NCI-H2081 (cell line): ENCODE measurements at places on chromosomes 13 and 19.
A peak's percentile ranks its signal among the peaks of the same experiment; 100 is the strongest.

DNA sequence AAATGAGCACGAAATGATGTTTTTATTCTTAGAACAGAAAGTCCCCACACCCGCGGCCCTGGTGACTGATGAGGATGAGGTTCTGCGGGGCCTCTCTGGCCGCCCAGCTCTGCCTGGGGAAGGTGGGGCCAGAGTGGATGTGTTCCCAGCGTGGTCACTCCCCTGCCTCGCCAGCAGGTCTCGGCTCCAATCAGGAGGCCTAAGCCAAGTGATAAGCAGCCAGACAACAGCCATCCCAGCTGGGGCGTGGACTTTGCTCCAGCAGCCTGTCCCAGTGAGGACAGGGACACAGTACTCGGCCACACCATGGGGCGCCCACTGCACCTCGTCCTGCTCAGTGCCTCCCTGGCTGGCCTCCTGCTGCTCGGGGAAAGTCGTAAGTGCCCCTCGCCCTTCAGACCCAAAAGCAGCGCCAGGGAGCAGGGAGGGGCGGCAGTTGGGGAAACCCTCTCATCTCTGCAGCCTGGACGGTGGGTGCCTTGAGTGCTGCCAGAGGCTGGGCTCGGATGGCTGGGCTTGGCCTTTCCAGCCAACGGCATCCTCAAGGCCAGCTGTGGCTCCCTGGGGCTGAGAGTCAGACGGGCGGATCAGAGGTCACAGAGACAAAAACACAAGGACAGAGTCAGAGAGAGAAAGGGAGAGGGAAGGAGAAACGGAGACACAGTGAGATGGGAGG is at the start of gene F10:
TSS of gene F10 (plus strand) at position 250 of the 676 bp plus-strand sequence. CDS start at position 307, 57 bp downstream.
- no peak for DNase-seq

- DNase-seq: peak; percentile 64
Observed at GRCh38 chr13:23915308-23915707, 18.0 kb upstream of the C1QTNF9B start.

DNA sequence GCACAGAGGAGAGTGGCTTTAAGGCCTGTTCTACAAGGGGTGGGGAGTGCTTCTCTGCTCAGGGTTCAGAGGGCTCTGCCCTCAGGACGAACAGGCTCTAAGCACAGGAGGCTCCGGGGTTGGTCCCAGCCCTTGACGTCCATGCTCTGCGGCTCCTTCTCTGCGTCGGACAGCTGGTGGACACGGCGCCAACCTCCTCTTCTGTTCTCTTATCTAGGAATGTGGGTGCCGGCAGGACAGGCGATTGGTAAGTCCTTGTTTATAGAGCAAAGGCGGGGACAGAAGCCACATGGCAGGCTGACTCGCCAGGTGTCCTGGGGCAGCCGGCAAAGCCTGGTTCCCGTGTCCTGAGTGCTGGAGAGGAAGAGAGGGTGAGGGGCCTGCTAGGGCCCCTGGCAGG is 8.4 kb upstream of the RPS15 start:
- no peak for DNase-seq

GRCh38 chr19:44613295-44614178 is at the start of gene IGSF23:
Gene IGSF23, plus strand, starts transcription at chr19:44613563. Its CDS starts 83 bp downstream, at chr19:44613646.
- DNase-seq: no peak

GRCh38 chr13:48873081-48873480 is 102.6 kb upstream of the FNDC3A start:
- no peak for DNase-seq

DNA sequence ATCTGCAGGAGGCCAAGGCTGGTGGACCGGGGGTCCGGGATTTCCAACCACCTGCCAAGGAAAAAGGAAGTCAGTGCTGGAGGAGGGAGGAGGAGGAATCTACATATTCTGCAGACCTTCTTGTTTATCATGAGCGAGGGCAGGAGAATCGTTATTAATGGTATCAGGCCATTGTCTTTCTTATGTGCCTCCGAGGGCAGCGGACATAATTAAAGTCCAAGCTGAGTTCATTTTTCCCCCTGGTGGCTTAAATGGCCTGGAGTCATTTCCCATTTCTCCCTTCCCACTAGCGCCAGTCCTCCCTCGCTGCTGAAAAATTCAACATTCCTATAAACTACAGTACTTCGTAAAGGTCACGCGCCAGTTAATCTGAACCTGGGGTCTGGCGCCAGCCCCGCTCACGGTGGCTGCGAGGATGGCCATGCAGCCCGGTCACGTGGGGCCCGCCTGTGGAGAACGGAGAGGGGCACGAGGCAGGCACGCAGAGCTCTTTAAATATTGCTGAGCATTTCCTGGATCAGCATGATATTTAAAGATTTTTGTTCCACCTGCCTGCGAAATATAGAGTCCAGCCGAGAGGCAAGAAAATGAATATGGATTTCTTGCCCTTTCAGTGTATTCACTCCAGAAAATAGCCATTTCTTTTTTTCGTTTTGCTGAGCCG is 85.2 kb upstream of the PCDH8 start:
- DNase-seq: no peak

DNA sequence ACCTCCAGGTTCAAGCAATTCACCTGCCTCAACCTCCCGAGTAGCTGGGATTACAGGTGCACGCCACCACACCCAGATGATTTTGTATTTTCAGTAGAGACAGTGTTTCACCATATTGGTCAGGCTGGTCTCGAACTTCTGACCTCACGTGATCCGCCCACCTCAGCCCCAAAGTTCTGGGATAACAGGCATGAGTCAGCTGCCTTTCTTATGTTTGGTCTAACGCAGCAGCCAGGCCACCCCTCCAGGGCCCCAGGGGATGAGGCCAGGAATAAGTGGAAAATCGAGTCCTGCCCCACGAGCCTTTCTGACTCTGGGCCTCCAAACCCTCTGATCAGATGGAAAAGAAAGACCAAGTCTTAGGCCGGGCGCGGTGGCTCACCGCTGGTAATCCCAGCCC is 44.5 kb downstream of the CERS4 start:
- no peak for DNase-seq

- no peak for DNase-seq
Observed at GRCh38 chr19:4598712-4599111, 39.2 kb upstream of the SEMA6B start.

GRCh38 chr19:18746401-18747325 is 44.4 kb downstream of the COMP start:
- no peak for DNase-seq

GRCh38 chr13:103302676-103303075 is 236.5 kb upstream of the SLC10A2 start:
- no peak for DNase-seq

DNA sequence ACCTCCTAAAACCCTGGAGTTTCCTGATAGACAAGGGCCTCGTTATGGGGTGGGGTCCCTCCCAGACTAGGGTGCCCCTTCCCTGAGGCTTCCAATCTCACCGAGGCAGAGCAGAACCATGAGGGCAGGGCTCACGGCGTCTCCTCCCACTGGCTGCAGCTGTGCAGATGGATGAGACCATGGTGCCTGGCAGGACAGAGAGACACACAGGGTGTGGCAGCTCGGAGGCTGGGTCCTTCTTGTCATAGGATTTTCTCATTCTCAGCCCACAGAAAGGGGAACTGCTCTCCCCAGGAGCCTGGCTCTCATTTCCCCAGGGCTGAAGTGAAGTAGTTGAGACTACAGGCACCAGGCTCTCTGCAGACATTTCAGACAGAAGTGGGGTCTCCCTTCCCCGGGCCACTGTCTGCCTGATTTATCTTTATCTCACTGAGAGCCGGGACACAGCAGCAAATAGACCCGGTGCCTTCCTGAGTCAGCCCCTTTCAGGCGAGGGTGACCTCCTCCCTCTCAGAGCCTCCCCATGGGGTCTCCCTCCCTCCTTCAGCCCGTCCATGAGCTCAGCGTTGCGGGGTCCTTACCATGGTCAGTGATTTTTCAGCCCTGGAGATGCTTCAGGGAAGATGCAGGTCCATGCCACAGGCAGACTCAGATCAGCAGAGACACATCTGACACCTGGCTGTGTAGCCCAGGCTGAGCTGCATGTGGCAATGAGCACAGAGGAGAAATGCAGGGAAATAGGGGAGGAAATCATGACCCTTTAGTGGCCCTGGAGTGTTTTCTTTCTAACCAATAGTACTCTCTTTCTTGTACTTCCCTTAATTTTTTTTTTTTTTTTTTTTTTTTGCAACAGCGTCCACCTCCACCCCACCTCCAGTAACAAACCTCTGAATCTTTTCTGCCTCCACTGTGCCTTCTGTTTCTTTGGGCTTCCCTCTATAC is at the start of gene LILRA5:
TSS of gene LILRA5 (minus strand) at position 731 of the 942 bp plus-strand sequence. CDS start at position 584, 147 bp downstream.
- no peak for DNase-seq

GRCh38 chr13:85853161-85853894 is 54.1 kb upstream of the SLITRK6 start:
- DNase-seq: no peak

- DNase-seq: no peak
Observed at GRCh38 chr19:31254611-31255010, 94.6 kb downstream of the TSHZ3 start.

DNA sequence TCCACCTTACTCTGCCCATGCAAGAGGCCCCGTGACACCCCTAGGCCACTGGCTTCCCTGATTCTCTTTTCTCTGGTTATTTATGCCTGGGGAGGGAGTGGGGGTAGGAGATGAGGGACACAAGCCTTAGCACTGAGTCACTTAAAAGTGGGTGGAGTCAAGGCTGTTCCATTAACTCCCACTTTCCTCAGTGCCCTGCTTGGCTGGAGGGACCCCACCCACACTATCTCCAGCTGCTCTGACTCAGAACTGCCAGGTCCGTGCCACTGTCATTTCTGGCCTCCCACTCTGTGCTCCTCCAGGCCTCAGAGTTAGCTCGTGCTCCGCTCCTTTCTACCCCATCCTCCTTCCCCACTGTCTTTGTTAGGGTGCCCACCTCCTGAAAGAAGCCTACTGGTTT is 113.4 kb upstream of the UQCRFS1 start:
- DNase-seq: no peak

- no peak for DNase-seq
Observed at GRCh38 chr13:78133511-78133910, 214.9 kb upstream of the EDNRB start.

DNA sequence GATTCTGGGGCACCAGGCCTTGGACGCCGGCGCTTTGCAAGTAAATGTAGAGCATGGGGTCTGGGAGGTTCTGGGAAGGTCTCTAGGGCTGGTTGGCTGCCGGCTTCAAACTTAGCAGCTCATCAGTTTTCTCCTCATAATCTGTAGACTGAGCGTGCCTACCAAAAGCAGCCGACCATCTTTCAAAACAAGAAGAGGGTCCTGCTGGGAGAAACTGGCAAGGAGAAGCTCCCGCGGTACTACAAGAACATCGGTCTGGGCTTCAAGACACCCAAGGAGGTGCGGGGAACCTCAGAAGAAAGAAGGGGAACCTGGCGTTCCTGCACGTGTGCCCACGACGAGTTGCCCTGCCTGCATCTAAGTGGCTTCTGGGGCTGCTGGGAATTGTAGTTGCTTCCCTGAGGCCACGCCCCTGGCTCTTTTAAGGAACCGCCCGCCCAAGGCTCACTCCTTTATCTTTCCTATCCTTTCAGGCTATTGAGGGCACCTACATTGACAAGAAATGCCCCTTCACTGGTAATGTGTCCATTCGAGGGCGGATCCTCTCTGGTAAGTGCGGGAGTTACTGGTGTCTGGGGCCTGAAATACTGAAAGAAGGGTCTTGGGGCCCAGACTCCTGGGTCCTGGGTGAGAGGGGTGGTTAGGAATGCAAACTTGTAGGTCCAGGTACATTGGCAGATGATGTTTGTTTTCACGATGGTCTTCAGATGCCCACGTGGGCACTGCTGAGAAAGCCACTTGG is 984 bp downstream of the RPS11 start:
- peak; percentile 50 for DNase-seq

DNA sequence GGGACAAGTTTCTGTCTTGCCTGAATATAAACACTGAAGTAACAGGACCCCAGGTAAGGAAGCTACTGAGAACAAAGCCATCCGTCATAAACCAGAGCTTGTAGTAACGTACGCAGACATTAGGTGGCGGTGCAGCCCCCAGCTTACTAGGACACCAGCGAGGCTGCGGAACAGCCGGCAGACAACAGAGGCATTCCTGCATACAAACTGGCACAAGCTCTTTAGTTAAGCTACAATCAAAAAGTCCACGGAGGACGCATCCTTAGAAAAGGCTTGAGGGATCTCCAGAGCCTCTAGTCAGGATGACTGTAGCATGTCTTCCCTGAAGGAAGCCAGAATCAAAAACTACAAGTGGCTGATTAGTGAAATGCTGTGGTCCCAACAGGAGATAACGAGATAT is 26.2 kb downstream of the ZNF160 start:
- no peak for DNase-seq

GRCh38 chr13:85976242-85976641 is 177.0 kb upstream of the SLITRK6 start:
- no peak for DNase-seq

- peak; percentile 42 for DNase-seq
Observed at GRCh38 chr19:3404324-3405260, 38.2 kb downstream of the NFIC start.

DNA sequence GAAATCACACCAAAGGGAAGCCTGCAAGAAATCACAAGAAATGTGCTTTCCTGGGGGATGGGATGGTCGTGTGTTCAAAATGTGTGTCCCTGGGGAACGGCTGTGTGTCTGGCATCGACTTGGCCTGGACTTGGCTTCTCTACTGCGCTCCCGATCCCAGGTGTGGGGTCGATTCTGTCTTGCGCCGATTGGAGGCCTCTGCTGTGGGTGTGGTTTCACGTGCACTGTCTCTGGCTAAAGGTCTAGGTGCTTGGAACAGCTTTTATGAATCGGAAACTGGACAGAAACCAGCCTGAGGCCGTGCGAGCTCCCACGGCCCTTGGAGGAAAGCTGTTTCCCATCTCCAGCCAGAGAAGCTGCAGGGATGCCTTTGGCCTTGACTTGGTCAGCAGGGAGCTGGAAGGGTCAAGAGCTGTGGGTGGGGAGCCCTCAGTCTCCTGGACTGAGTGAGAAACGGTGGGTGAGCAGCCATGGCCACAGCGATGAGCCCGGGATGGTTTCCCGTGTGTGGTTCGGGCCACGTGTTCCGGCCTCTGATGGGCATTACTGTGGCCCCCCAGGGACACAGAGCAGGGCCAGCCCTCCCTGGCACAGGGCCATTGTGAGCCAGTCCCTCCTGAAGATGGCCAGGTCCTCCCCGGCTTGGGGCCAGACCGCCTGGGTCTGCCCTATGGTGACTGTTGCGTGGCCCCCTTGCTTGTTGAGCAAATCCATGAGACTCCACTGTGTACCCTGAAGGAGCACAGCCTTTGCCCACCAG is 29.7 kb downstream of the MCF2L start:
- no peak for DNase-seq

DNA sequence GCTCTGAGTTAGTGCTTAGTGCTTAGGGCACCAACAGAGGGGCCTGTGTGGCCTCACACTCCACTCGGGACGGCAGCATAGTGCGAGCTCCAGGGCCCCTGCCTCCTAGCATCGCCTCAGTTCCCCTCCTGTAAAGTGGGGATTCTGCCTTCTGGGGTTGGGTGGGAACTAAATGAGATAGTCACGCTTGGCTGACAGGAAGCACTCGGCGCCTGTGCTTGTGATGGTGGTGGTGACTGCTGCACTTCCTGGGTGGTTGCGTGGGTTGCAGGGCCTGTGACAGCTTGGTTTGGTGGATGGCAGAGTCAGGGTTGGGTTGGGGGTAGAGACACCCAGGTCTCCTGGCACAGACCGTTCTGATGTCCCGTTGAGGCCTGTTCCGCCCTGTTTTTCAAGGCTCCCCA is 7.7 kb downstream of the PLEKHF1 start:
- no peak for DNase-seq

DNA sequence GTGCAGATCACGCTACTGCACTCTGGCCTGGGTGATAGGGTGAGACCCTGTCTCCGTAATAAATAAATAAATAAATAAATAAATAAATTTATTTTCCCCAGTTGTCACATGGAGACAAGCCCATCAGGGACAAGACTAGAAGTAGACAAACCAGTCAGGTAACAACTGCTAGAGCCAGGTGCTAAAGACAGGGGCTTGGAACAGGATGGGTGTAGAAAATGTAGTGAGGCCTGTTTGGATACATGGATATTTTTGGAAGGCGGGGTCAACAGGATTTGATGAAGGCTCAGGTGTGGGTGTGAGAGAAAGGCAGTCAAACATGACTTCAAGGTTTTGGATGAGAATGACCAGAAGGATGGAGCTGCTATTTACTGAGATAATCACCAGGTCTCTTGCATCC is 27.7 kb upstream of the TPM4 start:
- DNase-seq: no peak
